ENCODE measurements at places on chromosomes 3 and 15. TPM values are rescaled to one million over a fixed set of nuclear protein-coding genes. Genes with fewer than 3 reads are reported as not detected.

Gene NEK4
- total RNA-seq, result 21.4 TPM

Gene MAGI1
- 47.8 TPM for total RNA-seq

Gene ROBO2
- total RNA-seq, result 14.3 TPM

Gene LYZL4
- total RNA-seq, result not detected

GRCh38 chr3:124793054-124793739 is 62.9 kb downstream of the UMPS start:
- DNase-seq, result no peak

GRCh38 chr3:177491296-177492032 is 294.2 kb upstream of the TBL1XR1 start:
- DNase-seq, result no peak

- DNase-seq, result no peak
These were observed 43.7 kb upstream of the KCNMB2 start for GRCh38 chr3:178492491-178492890.

- DNase-seq, result no peak
These were observed 1080.9 kb upstream of the CADM2 start for GRCh38 chr3:83877910-83878309.

DNA sequence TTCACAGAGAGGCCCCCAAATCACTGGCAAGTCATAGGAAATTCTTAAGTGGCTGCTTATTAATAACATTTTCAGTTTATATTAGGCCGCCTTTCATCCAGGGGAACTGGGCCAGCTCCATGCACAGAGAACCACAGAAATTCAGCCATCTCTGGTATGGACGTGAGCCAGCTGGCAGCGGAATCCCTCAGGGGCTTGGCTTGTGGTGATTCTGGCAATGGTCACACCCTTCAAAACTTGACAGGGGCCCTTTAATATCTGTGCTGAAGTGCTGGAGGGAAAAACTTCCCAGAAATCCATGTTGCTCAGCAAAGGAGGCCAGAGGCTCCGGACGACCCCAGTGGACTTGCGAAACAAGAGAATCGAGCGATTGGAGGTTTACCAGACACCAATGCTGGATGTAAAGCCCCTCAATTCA is 11.3 kb downstream of the PRICKLE2 start:
- peak; percentile 53 for DNase-seq

- no peak for DNase-seq
These were observed 307.6 kb upstream of the SLITRK3 start for GRCh38 chr3:165503825-165504224.

GRCh38 chr3:73727854-73728253 is 103.1 kb upstream of the PDZRN3 start:
- no peak for DNase-seq

GRCh38 chr3:101940521-101941317 is 91.4 kb downstream of the NFKBIZ start:
- DNase-seq, result peak; percentile 66

GRCh38 chr3:45689787-45690145 is 570 bp downstream of the SACM1L start:
- DNase-seq, result no peak

DNA sequence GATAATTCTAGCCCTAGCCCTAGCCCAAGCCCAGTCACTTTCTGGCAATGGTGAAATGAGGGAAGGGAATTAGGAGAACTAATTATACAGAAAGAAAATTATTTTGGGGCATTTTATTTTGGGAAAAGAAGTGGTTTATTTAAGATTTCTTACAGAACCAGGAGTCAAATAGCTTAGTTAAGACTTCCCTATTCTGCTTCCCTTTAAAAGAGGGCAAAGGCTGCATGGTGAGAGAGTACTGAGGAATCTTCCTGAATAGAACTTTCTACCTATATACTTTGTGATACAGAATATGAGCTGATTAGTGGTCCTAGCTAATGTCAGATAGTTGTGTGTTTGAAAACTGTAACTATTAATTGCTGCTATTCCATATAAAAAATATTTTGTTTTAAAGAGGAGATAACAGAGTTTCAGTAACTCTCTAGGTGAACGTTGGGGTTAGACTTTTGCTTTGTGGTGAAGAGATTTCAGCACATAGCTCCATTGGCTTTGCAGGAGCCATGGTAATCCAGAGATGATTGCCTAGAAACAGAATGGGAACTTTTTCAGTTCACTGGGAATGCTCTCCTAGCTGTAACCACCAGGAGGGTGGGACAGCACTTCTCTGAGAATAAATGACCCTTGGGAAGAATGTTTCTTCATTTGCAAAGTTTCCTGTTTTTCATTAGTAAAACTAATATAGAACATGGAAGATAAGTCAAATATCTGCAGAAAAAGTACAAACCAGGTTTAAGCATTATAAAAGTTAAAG is 5.3 kb upstream of the GCSAM start:
- no peak for DNase-seq

DNA sequence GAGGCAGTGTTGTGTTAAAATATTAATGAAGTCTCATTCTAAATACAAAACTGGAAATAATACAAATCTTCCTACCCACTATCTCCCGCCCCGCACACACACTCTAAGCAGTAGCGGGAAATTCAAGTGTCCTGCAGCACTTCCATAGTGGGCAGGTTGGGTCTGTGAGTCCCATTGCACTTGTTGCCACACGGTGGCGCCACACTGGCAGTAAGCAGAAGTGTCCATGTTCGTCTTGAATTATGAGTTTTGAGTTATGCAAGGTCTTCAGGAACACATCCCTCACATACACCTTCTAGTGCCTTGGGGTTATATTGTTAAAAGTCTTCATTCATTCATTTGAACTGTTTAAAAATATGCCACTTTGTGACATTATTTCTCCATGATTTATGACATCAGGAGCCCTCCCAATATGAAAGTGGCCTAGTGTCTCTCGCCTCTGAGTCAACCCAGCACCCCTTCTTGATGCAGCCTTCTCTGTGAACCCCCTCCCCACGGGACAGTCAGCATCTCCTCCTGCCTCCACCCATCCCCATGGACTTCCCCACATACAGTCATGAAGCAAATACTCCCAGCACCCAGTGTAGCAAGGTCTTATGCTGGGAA is 17.6 kb upstream of the CCDC174 start:
- peak; percentile 79 for DNase-seq

DNA sequence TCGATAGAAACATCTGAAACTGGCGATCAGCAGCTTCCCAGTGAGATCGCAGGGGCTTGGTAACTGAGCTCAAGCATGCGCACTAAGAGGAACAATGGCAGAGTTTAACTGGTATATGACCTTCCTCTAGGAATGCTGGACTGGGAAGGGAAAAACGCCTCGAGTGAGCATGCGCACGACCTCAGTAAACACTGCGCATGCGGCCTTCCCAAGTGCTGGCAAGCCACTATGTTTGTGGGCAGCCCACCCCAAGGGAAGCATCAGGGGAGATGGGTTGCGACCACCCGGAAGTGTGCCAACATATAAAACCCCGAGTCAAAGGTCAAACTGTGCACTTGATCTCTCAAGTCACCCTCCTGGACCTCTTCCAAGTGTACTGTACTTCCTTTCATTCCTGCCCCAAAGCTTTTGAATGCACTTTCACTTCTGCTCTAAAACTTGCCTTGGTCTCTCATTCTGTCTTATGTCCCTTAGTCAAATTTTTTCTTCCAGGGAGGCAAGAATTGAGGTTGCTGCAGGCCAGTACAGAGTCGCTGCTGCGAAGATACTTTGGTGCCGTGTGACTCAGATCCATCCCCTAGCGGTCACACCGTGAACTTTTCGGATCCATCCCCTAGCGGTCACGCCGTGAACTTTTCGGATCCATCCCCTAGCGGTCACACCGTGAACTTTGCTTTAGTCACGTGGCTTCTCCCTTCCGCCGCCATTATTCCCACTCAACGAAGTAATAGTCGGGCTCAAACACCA is 243.3 kb downstream of the FAM43A start:
- DNase-seq, result no peak

DNA sequence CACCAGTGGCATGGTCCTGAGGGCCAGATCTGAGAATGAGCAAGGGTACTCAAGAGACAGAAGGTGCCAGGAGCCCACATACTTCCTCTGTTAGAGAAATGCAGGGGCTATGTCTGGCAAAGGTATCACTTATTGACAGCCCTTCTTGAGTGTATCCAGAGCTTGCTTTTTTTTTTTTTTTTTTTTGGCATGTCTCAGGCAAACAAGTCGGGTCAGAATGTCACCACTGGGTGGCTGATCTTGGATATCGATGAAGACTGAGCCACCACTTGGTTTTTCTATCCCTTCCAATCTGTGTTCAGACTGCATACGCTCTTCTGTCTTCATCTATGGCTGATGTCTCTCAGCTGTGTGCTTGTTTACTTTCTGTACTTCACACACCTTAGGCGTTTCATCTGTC is 363.4 kb upstream of the C2CD4B start:
- no peak for DNase-seq

GRCh38 chr15:62125773-62126172 is 39.3 kb downstream of the C2CD4B start:
- peak; percentile 47 for DNase-seq

- no peak for DNase-seq
These were observed 350.4 kb downstream of the CLSTN2 start for GRCh38 chr3:140285380-140285779.

DNA sequence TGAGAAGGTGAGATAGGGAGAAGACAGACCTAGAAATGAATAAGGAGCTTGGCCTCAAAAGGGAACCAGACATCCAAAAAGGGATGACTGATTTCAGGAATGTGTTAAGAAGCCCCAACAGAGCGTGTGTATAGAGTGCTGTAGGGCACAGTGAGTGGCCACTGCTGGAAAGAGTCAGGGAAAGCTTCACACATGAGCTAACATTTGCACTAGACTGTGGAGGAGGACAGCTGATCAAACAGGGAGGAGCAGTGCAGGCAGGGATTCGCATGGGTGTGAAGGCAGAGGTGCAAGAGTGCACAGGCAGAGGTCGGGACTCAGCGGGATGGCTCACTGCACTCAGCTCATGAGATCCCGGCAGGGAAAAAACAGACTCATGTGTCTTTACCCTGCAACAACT is 61.8 kb downstream of the NPTN start:
- DNase-seq, result no peak

GRCh38 chr3:169112153-169112892 is 551.2 kb downstream of the MECOM start:
- no peak for DNase-seq

DNA sequence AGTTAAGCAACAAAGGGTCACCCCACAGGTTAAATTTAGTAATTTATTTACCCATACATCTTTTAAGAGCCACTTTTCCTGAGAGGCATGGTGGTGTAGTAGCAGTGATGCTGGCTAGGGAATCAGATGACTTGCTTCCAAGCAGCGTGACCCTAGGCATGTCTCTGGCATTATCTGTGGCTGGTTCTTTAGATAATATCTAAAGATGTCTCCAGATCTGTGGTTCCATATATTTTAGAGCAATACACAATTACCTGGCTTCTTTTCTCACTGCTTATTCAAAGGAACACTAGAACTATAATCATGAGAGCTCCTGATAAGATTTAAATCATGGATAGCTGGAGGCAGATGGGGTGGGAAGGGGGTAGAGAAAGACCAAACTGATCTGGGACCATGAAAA is 21.1 kb upstream of the MEIS2 start:
- DNase-seq, result no peak

- DNase-seq, result no peak
These were observed 4.3 kb downstream of the TMOD3 start for GRCh38 chr15:51833772-51834171.

DNA sequence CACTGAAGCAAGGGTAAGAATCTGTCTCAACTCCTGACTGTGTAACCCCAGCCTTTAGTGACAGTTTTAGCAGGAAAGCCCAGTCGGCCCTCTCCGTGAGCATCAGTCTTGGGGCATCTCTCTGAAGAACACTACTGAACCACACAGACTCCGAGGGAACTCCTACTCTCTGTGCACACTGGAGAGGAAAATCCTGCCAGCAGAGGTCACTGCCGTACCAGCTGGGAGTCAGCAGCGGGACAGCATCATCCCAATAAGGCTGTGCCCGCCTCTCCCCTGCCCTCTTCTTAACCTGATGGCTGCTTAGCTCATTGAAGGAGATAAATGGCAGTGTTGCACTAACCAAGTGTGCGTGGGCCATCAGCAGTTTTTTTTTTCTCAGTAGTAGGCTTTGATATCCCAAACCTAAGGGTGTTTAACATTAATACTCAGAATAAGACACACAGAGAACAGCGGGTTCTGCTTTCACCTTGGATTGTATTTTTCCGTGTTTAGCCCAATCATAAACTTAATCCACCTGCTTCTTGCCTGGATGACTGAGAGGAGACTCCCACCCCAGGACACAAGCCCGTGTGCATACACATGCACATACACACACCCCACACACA is 26.6 kb upstream of the RASA2 start:
- DNase-seq, result peak; percentile 92

DNA sequence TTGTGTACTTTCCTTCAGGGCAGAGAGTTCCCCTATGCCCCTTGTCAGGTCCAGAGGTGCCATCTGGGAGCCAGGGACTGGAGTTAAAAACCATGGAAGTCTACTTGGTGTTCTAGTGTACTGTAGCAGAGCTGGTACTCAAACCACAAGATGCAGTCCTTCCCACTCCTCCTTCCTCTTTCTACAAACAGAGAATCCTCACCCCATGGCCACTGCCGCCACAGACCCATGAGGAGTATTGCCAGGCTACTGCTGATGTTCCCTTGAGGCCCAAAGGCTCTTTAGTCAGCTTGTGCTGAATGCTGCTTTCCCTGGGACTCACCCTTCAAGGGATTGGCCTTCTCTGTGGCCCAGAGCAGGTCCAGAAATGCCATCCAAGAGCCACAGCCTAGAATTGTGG is 229.2 kb upstream of the ZPLD1 start:
- DNase-seq, result no peak

GRCh38 chr3:183766107-183766506 is 59.3 kb downstream of the MAP6D1 start:
- no peak for DNase-seq

DNA sequence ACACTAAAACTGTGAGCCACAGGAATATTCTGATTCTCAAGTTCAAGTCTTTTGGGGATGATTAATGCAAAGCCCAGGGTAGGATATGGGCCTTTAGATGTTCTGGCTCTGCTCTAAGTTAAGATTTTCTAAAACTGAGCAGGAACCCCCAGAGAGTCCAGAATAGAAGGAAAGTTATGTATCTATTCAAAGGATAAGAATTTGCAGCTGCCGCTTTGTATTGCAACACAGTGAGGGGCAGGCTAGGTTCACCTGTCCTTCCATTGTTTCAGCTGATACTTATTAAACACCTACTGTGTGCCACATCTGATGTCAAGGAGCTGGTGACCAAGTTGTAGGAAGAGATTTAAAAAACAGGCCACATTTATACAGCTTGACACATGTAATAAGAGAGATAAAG is 290.4 kb downstream of the MAGI1 start:
- no peak for DNase-seq

GRCh38 chr3:98699132-98699531 is 64.0 kb upstream of the ST3GAL6 start:
- no peak for DNase-seq

- no peak for DNase-seq
These were observed 2.4 kb downstream of the TRPM1 start for GRCh38 chr15:31098953-31099740.

GRCh38 chr3:151688571-151688970 is 45.2 kb upstream of the AADACL2 start:
- no peak for DNase-seq

DNA sequence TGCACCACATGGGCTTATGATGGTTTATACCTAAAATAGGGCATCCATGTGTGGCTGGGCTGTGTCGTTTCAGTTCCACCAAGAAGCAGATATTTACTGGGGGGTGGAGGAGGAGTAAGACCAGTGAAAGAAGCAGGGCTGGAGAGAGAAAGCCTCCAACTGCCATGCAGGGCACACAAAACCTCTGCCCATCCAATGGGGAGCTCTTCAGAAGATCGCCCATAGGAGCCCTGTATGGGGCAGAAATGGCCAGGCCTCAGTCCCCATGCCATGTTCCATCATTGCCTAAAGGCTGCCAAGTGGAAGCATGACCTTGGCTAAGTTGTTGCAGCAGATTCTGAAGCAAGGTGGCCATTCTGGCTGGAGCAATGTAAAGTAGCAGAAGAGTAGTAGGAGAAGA is 277.0 kb downstream of the MEX3B start:
- no peak for DNase-seq

All from hepatocyte (in vitro differentiated cells).